ENCODE measurements at places on chromosomes 2 and 18.

- no peak for DNase-seq
These were observed 155.6 kb downstream of the QPCT start for GRCh38 chr2:37500031-37500430.

DNA sequence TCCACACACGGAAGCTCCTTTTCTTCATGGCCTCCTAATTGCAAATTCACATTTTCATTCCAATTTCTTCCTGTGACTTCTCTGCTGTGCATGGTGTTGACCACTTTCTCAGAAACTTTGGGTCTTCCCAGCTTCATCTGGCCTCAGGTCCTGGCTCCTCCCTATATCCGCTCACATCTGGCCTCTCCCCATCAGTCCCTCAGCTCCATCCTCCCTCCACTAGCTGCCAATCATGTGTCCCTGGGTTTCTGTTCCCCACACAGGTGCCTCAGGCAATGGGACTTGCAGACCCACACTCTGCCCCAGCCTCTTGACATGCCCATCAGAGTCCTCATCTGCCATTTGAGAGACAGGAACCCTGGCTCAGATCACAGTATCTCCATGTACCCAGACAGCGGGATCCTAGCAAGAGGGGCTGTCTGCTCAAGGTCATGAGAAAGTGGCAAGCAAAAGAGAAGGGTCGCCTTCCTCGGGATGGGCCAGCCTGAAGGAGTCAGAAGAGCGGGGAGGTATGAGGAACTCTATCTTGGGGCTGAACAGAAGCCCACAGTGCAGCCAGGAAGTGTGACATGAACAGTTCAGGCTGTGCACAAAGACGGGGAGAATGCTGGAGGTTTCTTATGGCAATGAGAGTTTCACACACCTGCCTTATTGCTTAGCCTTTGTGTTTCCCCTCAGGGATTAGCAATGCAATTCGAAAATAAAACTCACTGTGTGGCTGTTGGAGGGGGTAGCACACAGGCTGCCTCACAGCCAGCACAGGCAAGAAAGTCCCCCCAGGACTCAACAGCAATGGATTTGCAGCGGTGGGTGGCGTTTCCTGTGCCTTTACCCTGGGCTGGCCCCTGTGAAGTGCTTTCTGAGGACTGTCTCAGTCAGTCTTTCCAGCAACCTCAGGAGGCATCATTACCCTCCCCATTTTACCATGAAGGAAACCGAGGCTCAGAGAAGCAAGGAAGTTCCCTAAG, 69.5 kb downstream of the COPS8 start:
- no peak for DNase-seq

DNA sequence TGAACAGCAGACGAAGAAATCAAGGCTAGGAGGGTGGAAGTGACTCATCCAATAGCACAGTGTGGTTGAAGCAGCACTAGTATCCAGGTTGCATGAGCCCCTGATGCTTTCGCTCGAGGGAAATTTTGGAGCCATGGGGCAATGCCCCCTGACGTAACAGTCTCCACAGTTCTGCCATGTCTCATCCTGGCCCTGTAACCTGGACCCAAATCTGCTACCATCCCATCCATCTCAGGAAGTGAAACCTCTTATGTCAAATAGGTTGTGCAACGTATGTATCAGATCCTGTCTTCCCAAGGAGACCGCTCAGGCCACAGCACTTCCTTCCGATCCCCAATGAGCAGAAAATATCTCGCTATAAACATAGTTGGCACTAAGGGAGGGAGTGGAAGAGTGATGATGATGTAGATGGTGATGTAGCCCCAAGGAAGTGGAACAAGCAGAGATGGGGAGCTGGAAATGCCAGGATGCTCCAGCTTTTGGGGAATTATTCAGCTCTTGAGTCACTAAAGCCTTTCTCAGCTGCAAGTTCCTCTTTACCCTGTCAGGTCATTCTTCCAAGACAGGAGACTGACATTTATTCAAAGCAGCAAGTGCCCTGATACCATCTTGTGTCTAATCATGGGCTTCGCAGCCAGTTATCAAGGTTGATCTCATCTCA, 3.0 kb upstream of the IL1B start:
- DNase-seq: no peak

- no peak for DNase-seq
These were observed 114.5 kb downstream of the PIEZO2 start for GRCh38 chr18:11034884-11035283.

- DNase-seq: no peak
These were observed 31.9 kb downstream of the TMEM131 start for GRCh38 chr2:97963880-97964279.

DNA sequence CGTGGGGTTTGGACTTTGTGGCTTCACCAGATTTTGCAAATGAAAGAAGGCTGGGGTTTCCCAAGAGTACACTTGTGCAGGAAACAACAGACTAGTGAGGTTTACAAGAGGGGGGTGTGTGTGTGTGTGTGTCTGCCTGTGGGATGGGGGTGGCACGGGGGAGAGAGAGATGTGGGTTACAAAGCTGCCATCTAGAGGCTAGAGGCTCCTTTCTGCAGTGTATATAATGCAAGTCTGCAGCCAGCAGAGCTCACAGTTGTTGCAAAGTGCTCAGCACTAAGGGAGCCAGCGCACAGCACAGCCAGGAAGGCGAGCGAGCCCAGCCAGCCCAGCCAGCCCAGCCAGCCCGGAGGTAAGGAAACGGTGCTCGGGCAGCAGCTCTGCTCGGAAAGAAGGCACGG, at the start of gene ACKR3:
Gene ACKR3, plus strand, starts transcription at position 253 of the 401 bp plus-strand sequence. CDS start 10,641 bp downstream, outside the sequence.
- DNase-seq: peak; percentile 26
